Parietal lobe (tissue), 2 donors: ENCODE measurements at places on chromosomes 16 and 17. TPM values are rescaled to one million over a fixed set of nuclear protein-coding genes. Genes with fewer than 3 reads are reported as not detected.

LGALS9B gene
- not detected for total RNA-seq

DNAH2 gene
- total RNA-seq = 2.2 TPM

CYBC1 gene
- 35.4 TPM for total RNA-seq

MPV17L gene
- total RNA-seq = 11.3 TPM

KRT12 gene
- total RNA-seq = not detected

HIGD1B gene
- total RNA-seq = 1.3 TPM

MNT gene
- total RNA-seq = 18.8 TPM

PRSS53 gene
- 8.1 TPM for total RNA-seq

HSD17B1 gene
- total RNA-seq = 1.6 TPM

CCL2 gene
- 0.94 TPM for total RNA-seq

NOL3 gene
- total RNA-seq = 3.4 TPM

TMEM92 gene
- total RNA-seq = not detected

PIK3R6 gene
- 0.94 TPM for total RNA-seq

HOXB4 gene
- not detected for total RNA-seq

KCNJ18 gene
- not detected for total RNA-seq

KRT40 gene
- total RNA-seq = not detected

HLF gene
- 19.7 TPM for total RNA-seq

C1QTNF8 gene
- total RNA-seq = 0.63 TPM

ABCC6 gene
- not detected for total RNA-seq

ZMYND15 gene
- not detected for total RNA-seq

CDT1 gene
- total RNA-seq = 2.5 TPM

PPP1R27 gene
- total RNA-seq = not detected

RNF43 gene
- total RNA-seq = 0.31 TPM

NUBP2 gene
- total RNA-seq = 46.6 TPM

TBC1D3H gene
- total RNA-seq = not detected

GPRC5C gene
- total RNA-seq = 5.6 TPM

TBC1D26 gene
- 4.4 TPM for total RNA-seq

PRSS8 gene
- not detected for total RNA-seq

DOC2A gene
- total RNA-seq = 17.2 TPM

SYT17 gene
- 16.9 TPM for total RNA-seq

CYB5D1 gene
- 18.2 TPM for total RNA-seq

CMTR2 gene
- total RNA-seq = 38.8 TPM

CD19 gene
- total RNA-seq = 0.94 TPM

EIF1 gene
- 110 TPM for total RNA-seq

RASL10B gene
- 6.6 TPM for total RNA-seq

SMIM5 gene
- 0.31 TPM for total RNA-seq

KRTAP4-1 gene
- not detected for total RNA-seq

GRAP gene
- total RNA-seq = 2.8 TPM

ZP2 gene
- total RNA-seq = not detected

PITPNC1 gene
- total RNA-seq = 91.4 TPM

NPIPB13 gene
- total RNA-seq = 8.5 TPM

ABCC11 gene
- 0.31 TPM for total RNA-seq

GLOD4 gene
- 80.4 TPM for total RNA-seq

TNS4 gene
- total RNA-seq = not detected

MMD gene
- 134 TPM for total RNA-seq

TP53TG3D gene
- not detected for total RNA-seq

TOM1L1 gene
- 11.3 TPM for total RNA-seq

FADS6 gene
- not detected for total RNA-seq

TEKT1 gene
- 1.3 TPM for total RNA-seq

TP53TG3 gene
- not detected for total RNA-seq

SLC12A3 gene
- not detected for total RNA-seq

MEOX1 gene
- not detected for total RNA-seq

CD7 gene
- total RNA-seq = not detected

P4HB gene
- total RNA-seq = 87.0 TPM

WIPF2 gene
- total RNA-seq = 16.3 TPM
